ENCODE measurements at places on chromosomes 5 and 9.

- no peak for DNase-seq
Observed at GRCh38 chr9:13186091-13186490, 93.4 kb downstream of the MPDZ start.

DNA sequence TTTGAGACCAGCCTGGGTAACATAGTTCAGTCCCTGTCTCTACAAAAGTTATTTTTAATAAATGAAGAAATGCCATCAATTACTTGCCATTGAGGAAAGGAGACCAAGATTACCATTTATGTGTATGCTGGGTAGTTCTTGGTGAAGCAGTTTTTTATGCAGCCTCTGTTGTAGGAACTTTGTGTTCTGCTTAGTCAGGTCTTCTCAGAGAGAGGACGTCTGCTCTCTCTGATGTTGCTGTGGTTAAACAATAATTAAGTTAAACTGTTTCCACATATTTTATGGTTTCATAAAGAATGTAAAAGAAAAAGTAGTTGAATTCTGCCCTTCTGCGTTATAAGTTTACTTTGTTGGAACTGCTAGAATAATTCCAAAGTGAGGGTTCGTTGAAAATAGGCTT lies 210.5 kb downstream of the KDM4C start:
- DNase-seq = no peak

GRCh38 chr5:38825494-38825893 lies 20.3 kb upstream of the OSMR start:
- no peak for DNase-seq

DNA sequence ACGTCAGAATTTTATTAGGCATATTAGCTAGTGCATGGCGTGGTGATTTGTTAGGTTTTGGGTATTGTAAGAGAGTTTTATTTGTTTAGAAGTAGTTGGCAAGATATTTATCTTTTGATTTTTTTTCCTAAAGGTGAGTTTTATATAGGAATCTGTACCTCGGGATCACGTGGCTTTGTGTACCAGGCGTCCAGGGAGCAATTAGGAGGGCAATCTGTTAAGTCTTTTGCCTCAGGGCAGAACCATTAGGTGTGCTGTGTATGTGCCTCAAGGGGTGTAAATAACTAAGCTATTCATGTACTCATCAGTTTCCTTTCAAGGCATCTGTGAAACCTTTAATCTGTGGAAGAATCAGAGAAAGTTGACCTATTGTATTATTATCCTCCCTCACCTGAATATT lies 39.4 kb downstream of the ZSWIM6 start:
- DNase-seq = no peak

DNA sequence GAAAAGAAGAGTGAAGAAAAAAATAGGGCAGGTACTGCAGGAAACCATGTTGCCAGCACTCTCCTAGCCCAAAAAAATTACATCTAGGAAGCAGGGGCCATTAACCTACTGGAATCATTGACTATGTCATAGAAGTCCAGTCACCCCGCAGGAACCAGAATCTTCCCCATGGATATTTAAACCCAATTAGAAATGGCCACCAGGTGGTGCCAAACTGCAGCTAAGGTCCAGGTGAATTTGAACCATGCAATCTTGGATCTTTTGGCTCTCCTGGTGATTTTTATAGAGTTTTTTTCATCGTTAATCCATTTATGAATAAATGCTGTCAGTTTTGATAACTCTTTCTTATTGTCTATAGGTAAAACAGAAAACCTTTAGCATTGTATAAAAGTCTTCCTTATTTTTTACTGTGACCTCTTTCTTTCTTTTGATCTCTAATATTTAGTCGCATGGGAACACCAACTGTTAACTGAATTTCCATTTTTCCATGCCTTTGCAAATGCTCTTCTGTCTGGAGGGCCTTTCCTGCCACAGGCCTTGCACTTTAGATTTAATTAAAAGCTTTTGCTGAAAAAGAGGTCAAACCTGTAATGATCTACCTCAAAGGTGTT lies 147.5 kb upstream of the FGF10 start:
- no peak for DNase-seq

DNA sequence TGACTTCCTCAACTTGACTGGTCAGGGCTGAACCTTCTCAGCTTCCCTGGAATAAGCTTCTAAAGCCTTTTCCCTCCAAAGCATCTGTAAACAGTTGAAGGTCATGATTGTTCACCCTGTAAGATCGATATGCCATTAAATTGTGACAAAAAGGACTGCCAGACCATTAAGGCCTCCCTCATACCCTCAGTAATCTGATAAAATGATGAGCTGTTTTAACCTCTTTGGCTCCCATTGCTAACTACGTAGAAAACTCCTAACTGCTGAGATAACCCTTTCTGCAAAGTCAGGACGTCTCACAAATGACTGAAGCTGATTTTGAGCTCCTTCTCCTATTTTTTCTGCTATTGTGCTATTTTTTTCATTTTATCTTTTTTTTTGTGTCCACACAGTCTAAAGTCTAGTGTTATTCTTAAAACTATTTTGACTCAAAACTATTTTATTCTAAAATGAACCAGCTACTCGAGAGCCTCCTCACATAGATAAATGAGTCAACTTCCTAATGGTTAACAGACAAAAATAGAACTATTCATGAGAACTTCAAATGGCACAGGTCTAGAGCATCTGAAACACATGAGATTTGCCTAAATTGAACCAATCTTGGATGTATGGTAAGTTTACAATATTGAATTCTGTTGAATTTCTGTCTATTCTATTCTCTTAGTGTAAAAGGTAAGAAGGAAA lies 395.6 kb upstream of the TLE4 start:
- DNase-seq = no peak

- no peak for DNase-seq
Observed at GRCh38 chr5:103216137-103216536, 42.4 kb upstream of the MACIR start.

DNA sequence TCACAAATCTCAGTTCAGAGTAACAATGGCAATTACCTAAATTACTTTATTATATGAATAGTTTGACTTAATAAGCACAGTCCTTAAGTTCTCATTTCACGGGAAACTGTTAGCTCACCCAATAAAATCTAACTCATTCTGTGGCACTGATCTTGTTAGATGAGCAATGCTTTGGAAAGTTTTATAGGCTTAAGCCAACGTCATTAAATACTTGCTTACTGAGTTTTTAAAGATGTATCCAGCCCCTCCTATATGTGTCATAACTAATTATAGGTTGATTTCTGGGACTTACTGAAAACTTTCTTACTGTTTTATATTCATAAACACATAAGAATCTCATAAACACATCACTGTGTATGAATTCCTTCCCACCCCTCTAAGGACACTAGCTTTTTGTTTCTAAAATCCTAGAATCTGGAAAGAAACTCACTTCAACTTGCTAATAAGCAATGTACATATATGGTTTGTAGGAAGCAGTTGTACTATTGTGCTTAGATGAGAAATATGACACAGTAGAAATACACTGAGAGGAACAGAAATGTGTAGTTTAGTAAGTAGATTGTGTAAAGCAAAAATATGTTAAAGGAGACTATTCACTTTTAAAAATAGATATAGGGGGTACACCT lies 14.1 kb upstream of the MARCOL start:
- no peak for DNase-seq

- DNase-seq = no peak
Observed at GRCh38 chr5:175470781-175471180, 7.6 kb upstream of the SFXN1 start.

GRCh38 chr9:131443648-131444047 lies 49.8 kb downstream of the PRRC2B start:
- no peak for DNase-seq

GRCh38 chr9:13845460-13845859 lies 468.5 kb downstream of the NFIB start:
- DNase-seq = no peak

- no peak for DNase-seq
Observed at GRCh38 chr9:136757751-136758140, 297 bp downstream of the LCN8 start.

DNA sequence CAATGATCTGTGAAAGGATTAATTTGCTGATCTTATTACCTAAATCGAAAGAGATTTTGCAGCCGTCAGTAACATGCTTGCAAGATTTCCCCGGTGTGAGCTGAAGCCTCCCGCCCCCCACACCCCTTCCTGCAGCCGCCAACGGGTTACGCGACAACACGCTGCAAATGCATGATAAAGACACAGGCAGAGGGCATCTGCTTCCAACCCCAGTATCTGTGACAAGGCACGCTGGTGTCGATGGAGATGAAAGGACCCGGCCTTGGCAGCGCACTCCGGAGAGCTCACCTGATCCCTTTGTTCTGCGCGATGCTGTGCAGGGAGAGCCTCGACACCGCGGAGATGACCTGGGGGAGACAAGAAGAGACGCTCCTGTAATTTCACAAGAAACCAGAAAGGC lies 122.9 kb upstream of the SARDH start:
- no peak for DNase-seq

DNA sequence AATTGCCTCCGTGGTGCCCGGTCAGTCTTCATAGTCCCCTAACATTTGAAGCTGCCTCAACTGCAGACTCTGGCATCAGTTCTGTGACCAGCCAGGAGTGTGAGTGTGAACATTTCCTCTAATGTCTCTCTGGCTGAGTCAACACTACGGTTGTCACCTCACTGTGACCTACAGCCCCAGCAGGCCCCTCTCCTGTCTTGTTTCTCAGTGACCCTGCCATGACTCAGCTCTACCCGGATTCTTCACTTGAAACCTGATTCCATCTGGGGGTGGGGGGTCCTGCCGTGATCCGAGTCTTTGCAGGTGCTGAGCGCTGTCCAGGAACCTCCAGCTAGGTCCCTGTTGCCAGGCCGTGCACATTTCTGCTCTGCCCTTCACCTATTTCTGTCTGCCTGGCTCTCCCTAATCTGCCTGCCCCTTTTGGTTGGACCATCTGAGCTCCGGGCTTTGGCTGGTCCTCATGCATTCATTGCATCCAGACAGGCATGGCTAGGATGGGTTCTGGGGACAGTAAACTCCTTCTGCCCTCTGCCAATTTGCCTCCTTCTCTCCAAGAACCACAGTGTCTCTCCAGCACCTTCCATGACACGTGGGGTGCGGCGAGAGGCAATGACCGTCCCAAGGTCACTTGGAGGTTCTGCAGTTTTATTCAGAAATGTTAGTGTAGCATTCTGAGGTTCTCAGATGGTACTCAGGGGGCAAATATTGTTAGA lies 24.2 kb downstream of the STC2 start:
- no peak for DNase-seq

- DNase-seq = no peak
Observed at GRCh38 chr5:142178651-142179050, 70.1 kb downstream of the NDFIP1 start.

DNA sequence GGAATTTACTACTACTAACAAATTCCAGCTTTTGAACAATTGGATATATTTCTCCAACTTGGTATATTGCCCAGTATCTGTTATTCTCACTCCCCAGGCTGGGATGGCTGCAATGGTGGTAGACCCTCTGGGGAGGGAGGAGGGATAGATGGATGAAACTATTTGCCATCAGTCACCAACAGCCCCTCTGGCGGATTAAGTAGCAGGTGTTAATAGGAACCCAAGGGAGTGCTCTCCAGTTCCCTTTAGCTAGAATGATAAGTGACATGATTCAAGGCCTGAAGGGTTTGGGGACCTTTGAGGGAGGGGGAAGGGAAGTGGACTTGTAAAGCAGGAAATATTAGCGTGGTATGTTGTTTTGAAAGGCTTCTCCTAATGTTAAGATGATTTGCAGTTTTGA lies 824.0 kb upstream of the ARRDC3 start:
- no peak for DNase-seq

- no peak for DNase-seq
Observed at GRCh38 chr5:64165500-64166200, at the start of gene RNF180. RNF180 (plus strand) TSS chr5:64165843; CDS start chr5:64200808, 34,965 bp downstream.

GRCh38 chr5:10471677-10472076 lies 30.0 kb downstream of the ROPN1L start:
- no peak for DNase-seq

DNA sequence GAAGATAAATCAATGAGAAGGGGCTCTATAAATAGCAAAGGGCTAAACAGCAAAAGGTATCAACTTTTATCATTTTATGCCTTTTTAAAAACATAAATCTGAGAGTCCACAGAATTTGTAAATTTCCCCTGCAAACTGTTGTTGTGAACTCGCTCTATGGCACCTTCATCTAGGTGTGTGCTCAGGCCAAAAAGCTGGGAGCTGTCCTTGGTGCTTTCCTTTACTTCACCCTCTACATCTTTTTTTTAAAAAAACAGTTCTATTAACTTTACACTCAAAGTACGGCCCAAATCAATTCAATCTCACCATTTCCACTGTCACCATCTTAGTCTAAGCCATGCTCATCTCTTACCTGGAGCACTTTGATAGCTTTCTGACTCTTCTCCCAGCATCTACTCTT lies 108.2 kb upstream of the GPR151 start:
- DNase-seq = no peak
